Right lung (tissue), 10 donors: ENCODE measurements at places on chromosomes 5 and 9. TPM values are rescaled to one million over a fixed set of nuclear protein-coding genes. Genes with fewer than 3 reads are reported as not detected.

DNA sequence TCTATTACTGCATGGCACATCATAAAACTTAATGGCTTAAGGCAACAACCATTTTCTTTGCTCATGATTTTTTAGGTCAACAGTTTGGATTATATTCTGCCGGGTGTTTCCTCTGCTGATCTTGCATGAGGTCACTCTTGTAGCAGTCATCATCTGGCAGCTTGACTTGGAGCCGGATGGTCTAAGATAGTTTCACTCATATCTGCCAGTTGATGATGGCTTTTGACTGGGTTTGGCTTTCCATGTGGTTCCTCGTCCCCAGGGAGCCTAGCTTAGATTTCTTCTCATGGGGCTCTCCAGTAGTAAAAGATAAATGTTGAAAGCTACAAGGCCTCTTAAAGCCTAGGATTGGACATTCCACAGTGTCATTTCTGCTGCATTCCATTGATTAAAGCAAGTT is 27.4 kb downstream of the LNPEP start:
- peak; percentile 29 for DNase-seq

Gene TPPP
- polyA plus RNA-seq, result 8.2 TPM

- DNase-seq, result no peak
Measured at GRCh38 chr9:136545692-136545964, 220 bp downstream of the NOTCH1 start.

- no peak for DNase-seq
Measured at GRCh38 chr5:177134697-177135225, 1.2 kb downstream of the NSD1 start.

GRCh38 chr9:130361873-130362362 is 82.8 kb upstream of the ASS1 start:
- no peak for DNase-seq

DNA sequence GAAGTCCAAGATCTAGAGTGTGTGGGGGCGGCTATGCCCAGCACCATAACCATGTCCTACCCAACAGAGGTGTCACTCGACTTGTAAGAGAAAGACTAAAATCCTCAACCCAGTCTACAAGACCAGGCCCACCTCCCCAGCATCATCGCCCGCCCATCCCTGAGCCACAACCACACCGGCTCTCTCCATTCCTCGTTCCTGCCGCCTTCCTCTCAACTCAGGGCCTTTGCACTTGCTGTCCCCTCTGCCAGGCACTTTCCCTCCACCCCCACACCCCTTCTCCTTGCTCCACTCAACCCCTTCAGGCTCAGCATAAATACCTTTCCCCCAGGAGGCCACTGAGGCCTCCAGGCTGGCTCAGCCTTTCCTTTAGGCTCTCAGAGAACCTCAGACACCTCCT is 69.3 kb downstream of the PAX5 start:
- DNase-seq, result no peak

Gene FAT2
- 0.10 TPM for polyA plus RNA-seq

- no peak for DNase-seq
Measured at GRCh38 chr5:88090506-88090905, 178.1 kb downstream of the TMEM161B start.

DNA sequence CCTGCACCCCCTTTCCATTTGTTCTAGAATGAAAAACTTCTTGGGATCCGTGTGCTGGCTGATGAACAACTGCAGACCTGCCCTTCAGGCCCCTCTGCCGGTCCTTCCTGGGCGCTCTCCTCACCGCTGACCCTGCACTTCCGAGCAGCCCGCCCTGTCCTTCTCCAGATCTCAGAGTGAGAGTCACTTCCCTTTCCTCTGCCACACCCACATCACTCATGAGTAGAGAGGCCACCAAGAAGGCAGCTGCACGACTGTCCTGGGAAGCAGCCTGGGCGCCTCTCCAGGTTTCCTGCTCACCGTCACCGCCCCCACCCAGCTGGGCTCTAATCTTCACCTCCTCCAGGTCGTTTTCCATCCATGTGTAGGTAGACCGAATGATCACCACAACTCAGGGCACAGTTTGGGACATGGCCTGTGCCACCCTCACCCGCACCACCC is 35.0 kb upstream of the NSMF start:
- no peak for DNase-seq

Gene INSL6
- polyA plus RNA-seq, result 0.54 TPM

- no peak for DNase-seq
Measured at GRCh38 chr5:51188001-51188591, 195.2 kb upstream of the ISL1 start.

DNA sequence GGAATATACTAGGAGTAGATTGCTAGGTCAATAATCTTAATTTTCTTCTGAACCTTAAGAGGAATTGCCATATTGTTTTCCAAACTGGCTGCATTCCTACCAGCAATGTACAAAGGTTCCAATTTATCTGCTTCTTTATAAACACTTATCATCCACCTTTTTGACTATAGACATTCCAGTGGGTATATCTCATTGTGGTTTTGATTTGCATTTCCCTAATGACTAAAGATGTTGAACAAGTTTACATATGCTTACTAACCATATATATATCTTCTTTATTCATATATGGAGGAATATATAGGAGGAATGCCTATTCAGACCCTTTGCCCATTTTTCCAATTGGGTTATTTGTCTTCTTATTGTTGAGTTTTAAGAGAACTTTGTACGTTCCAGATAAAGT is 7.6 kb downstream of the DNAJC18 start:
- DNase-seq, result no peak

DNA sequence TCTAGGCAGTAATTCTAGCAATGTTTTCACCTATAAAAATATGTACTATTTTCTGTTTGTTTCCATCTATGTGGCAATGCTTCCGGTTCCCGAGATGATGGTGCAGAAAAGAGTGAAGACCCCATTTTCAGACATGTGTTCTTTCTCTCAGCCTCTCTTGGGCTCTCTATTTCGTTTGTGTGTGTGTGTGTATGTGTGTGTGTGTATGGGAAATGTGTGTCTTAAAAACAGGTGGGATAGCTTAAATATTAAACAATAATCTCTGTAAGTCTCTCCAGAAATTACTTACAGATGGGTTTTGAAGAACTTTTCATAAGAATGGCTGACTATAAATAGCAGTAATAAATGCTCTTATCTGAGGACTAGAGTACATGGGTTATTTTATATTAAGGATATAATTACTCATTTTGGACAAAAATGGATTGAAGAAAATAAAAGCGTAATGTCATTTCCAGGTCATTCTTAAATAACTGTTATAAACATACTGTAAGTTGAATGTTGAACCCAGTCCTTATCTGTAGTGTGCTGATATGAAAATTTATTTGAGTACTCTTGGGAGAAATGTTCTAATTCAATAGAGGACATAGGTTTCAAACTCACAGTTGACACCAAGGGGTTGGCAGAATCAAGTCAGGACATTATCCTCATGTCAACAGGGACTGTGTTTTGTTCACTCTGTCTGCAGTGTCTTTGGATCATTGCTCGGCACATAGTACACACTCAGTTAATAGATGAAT is 31.1 kb downstream of the PCSK5 start:
- no peak for DNase-seq

- no peak for DNase-seq
Measured at GRCh38 chr9:9387511-9388115, 1225.2 kb downstream of the PTPRD start.

Gene HTR4
- 0.24 TPM for polyA plus RNA-seq

DNA sequence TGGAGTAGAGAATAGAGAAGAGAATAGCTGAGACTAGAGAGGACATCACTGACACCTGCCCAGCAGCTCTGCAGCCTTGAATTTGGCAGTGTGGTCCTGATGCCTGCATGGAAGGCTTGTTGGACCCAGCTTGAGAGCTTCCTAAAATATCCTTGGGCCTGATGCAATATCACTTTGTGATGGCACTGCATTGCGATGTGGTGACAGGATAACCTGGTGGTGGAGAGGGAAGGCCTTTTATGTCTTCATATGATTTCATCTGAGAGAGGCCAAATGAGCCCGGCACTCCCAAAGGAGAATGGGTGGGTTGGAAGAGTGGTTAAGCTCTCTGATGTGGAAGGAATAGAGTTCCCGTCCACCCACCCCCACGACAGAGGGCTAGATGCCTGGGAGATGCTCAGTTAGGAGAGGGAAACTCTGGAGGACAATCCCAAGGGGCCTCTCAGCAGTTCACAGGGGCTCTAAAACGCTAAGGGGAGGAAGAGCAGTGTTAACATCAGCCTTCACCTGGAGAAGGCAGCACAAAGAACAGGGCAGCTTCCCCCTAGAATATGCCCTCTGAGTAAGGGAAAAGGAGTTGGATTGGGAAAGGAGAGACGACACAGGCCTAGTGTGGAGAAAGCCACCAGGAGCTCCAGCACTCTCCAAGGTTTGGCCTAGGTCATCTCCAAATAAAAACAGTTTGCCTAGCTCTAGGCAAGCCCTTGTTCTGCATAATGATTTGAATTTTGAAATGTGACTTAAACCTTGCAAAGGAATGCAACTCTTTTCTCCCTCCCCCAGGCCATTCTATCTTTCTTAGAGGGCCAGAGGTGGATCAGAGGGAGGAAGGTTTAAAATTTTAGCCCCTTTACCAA is 99.8 kb upstream of the SSBP2 start:
- no peak for DNase-seq

DNA sequence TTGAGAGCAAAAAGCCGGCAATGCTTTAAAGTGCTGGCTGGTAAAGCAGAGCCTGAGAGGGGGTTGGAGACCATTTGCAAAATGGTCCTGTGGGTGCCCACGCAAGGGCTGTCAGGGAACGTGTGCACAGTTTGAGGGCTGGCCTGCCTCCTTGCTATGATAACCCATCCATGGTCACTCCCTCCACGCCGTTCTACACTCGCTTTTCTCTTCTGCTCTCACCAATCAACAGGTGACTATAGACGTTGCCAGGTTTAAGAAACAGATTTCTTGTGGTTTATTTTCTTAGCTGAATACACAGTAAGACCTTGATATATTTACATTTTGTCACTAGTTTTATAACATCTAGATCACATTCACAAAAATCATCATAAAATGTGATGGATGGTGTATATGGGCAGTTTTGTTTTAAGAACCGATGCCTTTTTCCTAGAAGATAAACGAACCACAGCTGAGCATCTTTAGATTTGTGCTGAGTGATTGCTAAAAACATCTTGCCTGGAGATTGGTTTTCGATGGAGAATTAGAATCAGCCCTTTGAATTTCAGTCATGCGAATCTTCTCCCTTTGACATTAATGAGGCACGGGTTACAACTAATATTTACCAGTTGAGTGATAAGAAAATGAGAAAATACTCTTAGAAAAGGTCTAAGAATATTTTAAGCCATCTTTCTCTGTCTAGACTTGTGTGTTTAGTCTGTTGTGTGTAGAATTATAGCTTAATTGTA is 13.9 kb downstream of the MAP1B start:
- DNase-seq, result no peak

DNA sequence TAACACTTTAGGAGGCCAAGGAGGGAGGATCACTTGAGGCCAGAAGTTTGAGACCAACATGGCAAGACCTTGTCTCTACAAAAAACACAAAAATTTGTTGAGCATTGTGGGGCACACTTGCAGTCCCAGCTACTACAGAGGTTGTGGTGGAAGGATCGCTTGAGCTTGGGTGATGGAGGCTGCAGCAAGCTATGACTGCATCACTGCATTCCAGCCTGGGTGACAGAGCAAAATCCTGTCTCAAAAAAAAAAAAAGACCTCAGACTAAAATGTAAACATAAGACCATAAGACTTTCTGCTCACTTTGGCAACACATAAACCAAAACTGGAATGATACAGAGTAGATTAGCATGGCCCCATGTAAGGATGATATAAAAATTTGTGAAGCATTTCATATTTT is 24.6 kb upstream of the NANS start:
- DNase-seq, result no peak

GRCh38 chr5:144800169-144800568 is 629.5 kb downstream of the KCTD16 start:
- DNase-seq, result no peak

Gene COL15A1
- polyA plus RNA-seq, result 2.5 TPM

DNA sequence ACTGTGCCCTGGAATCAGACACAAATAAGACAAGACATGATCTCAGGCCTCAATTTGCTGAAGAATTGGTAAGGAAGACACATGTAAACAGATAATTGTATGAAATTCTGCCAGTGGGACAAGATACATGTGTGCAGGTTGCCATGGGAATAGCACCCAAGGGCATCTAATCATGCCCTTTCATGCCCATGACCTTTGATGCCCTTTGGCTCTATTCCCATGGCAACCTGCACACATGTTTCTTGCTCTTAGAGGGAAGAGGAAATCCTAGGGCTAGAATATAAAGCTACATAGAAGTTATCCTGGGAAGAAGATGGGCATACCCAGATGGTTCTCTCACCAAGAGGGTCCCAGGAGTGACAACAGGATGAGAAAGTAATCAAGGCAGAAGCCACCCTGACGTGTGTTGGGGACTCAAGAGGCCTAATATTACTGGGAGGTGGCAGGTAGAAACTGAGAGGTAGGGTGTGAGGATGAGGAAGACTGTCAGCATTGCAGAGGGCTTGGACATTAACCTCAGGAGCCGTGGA is 34.4 kb downstream of the P4HA2 start:
- no peak for DNase-seq

GRCh38 chr5:176793343-176793699 is 17.0 kb upstream of the UNC5A start:
- DNase-seq, result no peak

Gene IRX2
- 70.0 TPM for polyA plus RNA-seq

Gene CBY3
- polyA plus RNA-seq, result 0.49 TPM

Gene ARHGEF39
- polyA plus RNA-seq, result 13.0 TPM

Gene TNFSF15
- 11.8 TPM for polyA plus RNA-seq

- no peak for DNase-seq
Measured at GRCh38 chr9:93035821-93036351, 22.6 kb upstream of the SUSD3 start.

DNA sequence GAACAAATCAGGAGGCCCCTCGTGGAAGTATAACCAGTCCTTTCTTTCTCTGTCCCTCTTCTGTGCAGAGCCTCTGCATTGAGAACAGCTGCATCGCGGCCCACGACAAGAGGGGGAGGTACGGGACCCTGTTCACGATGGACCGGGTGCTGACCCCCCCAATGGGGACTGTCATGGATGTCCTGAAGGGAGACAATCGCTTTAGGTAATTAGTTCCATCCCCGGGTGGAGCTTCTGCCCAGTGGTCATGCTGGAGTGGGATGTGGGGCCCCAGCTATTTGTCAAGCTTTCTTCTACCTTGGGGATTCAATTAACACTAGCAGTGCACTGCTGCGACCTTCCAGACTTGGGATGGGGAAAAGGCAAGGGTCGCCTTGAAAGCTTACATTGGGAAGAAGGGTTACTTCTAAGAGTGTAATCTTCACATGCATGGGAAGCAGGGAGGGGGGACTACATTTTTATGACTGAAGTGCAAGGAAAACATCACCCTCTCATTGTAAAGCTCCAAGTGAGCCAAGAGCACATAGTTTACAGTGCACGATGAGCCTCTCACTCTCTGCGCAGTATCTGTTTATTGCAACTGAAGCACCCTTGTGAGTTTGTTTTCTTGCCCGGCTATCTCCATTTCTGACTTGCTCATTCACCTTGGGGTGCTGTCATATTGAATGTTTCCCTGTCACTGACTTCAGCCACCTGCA is 27.0 kb downstream of the TGFBI start:
- no peak for DNase-seq

GRCh38 chr9:136237486-136238341 is 7.9 kb downstream of the QSOX2 start:
- DNase-seq, result no peak
